ENCODE measurements at places on chromosomes 16 and 17. TPM values are rescaled to one million over a fixed set of nuclear protein-coding genes. Genes with fewer than 3 reads are reported as not detected.

Gene NPW
- not detected for total RNA-seq

Gene NXPH3
- total RNA-seq, result 0.23 TPM

Gene CHD9NB
- total RNA-seq, result 1.6 TPM

Gene SDR42E2
- not detected for total RNA-seq

Gene CIITA
- total RNA-seq, result 0.72 TPM

Gene ZNF689
- total RNA-seq, result 9.6 TPM

Gene CEP295NL
- total RNA-seq, result not detected

Gene NFATC2IP
- total RNA-seq, result 9.9 TPM

Gene RHOT1
- total RNA-seq, result 29.9 TPM

Measured in H4 (cell line).